Spinal cord (tissue), 10 donors: ENCODE measurements at places on chromosomes 12 and 14.

- no peak for DNase-seq
These were observed 210.1 kb downstream of the SLC41A2 start for GRCh38 chr12:104747955-104748354.

- no peak for DNase-seq
These were observed 76.2 kb downstream of the TMTC3 start for GRCh38 chr12:88218293-88218692.

- no peak for DNase-seq
These were observed 438.3 kb upstream of the MDGA2 start for GRCh38 chr14:48113713-48114112.

DNA sequence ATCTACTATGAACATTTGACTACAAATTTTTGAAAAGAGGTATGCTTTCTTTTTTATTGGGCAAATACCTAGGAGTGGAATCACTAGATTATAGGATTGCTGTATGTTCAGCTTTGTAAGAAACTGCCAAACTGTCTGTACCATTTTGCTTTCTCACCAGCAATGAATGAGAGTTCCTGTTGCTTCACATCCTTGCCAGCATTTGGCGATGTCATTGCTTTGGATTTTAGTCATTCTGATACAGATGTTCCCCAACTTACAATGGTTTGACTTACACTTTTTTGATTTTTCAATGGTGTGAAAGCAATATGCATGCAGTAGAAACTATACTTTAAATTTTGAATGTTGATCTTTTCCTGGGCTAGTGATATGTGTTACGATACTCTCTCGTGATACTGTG lies 328.7 kb downstream of the RAD51B start:
- DNase-seq = no peak

DNA sequence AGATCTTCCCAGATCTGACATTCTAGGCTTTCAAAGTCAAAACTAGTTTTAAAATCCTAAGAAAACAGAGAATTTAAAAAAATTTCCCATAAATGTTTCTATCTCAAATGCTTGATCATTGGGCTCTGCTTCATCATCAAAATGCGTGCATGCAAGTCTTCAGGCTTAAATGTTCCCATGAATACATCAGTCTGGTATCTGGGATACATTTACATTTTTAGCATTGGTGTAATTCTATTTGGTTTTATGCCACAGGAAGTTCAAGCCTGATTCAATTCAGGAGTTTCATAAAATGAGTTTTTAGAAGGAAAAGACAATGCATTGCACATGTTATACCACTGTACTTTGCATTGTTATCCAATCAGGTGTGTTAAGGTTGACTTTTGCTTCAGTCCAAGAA lies 336.4 kb downstream of the PCNX1 start:
- no peak for DNase-seq

GRCh38 chr14:68749487-68750475 lies 43.1 kb downstream of the ZFP36L1 start:
- DNase-seq = no peak

- DNase-seq = peak; percentile 85
These were observed at the start of gene ACTN1 for GRCh38 chr14:68979021-68979721. ACTN1 (minus strand) TSS chr14:68979302; CDS start chr14:68979056, 246 bp downstream.

DNA sequence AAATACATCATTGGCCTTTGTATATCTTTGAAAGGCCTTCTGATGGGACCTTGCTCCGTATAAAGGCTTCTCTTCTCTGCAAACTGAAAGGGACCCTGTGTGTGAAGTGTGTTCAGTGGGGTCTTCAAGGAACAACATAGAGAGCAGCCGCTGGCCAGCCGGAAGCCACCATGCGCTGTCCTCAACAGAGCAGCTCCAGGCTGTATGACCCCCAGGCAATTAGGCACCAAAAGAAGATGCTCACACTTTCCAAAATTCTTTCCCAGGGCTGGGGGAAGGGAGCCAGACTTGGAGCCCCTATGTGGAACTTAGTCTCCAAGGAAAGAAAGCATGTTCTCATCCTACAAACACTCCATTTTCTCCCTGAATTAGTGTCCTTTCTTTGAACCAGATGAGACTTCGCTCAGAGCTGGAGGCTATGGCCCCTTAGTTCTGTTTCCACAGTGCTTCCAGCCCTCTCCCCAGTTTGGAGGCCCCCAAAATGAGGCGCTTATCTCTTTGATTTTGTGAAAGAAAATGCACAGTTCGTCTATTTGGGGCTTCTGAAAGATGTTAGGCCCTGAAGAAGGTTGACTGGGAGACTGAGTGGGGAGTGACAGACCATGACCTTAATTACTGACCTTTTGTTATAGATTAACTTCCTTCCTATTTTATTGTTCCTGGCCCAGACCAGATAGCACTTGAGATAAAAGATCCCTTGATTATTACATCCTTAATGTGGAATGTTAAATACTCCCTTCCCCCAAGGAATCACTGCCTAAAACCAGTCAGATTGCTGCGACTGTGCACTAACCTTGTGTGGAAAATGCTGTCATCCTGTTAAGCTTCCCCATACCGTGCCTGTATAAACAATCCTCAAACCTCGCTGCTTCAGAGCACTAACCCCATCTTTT lies 128.3 kb upstream of the FGD4 start:
- peak; percentile 66 for DNase-seq

DNA sequence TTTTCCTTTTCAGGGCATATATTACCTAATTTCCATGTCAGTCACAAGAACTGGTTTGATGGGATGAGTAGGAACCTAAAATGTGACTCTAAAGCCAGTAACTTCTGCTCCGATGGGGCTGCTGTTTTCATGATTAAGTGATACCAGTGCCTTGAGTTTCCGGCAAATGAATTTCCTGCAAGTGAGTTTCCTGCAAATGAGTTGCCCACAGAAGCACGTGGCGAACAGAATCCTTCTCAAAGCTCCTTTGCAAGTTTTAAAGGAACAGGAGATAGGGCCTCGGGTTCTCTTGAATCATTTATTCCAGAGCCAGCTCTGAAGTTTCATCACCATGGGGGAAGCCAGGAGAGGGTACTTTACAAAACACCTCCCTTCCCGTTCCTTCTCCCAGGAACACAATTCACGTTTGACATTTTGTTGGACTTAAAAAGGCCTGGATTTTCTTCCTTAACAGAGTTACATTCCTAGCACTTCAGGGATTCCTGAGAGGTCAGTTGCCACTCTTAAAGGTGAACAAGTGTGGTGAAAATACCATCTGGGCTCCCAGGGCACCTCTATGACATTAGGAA lies 2.2 kb upstream of the PPTC7 start:
- DNase-seq = no peak

DNA sequence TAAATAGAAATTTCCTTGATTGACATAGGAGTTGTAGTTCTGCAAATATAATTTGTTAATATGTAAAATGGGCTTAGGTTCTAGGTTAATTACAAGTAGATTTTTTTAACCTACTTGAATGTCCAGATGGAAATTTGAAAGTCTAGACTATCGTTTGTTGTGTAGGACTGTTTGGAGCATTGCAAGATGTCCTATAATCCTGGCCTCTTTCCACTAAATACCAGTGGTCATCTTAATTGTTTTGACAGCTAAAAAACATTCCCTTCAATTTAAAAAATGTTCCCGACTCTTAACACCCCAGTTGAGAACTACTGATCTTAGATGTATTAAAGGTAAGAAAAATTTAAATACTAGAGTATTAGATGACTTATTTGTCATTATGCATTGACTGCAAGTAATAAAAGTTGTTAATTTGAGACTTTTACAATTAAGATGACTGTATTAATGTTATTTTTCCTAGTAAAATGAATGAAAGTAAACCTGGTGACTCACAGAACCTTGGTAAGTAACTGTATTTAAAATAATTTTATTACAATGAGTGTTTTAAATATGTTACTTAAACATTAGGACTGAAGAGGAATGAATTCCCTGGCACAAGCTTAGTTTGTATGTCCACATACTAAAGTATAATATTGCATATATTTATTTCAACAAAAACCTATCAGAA lies 21.8 kb downstream of the G2E3 start:
- DNase-seq = no peak

- no peak for DNase-seq
These were observed 211.9 kb upstream of the ARHGAP5 start for GRCh38 chr14:31864937-31865855.

DNA sequence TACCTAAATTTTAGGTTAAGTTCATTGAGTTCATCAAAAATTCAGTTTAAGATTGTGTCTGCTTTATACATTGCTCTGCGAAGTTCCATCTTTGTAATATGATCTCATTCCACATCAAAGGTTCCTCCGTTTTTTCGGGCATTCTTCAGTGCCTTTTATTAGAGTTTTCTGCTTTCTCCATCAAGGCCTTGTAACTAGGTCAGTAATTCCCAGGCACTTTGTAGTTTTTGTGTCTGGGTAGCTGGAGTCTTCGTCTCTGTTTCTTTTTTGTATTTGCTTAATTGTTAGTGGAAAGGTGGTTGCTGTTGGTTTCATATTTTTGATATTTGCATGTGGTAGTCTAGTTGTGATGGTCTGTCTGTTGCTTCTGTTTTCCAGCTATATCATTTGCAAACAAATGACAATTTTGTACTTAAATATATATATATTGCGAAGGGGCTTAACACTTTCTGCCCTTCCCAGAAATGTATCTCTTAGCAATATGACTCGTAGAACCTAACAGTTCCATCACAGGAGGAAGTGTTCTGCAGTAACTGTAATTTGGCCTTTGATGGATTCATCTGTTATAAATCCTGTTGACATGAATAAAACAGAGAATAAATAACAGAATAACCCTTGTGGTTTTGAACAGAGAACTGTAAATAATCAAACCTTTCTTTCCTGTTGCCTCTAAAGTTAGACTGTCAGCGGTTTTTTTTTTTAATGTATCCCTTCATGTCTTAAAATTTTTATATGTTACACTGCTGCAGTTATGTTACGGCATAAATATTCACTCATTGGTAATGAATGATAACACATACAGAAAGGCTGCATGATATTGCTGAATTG lies 88.4 kb upstream of the DYNC1H1 start:
- DNase-seq = no peak

- peak; percentile 34 for DNase-seq
These were observed 1.8 kb upstream of the GMFB start for GRCh38 chr14:54490445-54491175.

DNA sequence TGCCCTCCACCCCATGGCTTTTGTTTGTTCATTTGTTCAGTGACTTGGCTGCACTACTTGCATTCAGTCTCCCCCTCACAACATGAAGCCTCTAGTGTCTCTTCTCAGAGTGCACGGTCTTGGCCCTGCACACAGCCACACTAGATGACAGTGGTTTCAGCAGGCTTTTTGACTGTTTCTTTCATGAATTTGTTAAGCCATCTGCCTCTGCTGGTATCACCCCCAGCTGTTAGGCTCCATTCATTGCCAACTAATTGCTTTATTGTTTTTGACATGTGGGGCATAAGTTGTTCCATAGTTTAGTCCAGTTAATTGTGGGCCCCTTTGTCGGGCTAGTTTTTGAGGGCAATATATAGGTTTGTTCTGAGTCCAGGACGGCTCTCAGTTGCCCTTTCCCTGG lies 18.8 kb downstream of the OS9 start:
- DNase-seq = no peak

- no peak for DNase-seq
These were observed 27.1 kb downstream of the HECTD1 start for GRCh38 chr14:31180299-31181051.
